ENCODE measurements at places on chromosomes 5 and 9.

DNA sequence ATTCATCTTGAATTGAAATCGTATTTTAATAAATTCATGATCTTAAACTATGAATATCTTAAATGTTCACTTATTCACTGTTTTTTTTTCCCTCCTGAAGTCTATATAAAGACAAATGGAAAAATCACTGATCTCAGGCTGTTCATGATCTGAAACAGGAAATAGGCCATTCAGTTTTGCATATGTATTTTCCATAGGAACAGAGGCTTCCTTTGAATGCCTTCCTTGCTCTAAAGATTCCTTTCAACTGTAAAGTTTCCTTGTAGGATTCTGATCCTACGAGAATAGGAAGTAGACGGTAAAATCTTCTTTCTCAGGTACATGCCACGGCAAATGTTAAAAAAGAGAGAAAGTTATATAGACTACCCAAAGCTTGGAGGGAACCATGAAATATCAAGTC is 194.4 kb upstream of the PPP1R2B start:
- DNase-seq = no peak

DNA sequence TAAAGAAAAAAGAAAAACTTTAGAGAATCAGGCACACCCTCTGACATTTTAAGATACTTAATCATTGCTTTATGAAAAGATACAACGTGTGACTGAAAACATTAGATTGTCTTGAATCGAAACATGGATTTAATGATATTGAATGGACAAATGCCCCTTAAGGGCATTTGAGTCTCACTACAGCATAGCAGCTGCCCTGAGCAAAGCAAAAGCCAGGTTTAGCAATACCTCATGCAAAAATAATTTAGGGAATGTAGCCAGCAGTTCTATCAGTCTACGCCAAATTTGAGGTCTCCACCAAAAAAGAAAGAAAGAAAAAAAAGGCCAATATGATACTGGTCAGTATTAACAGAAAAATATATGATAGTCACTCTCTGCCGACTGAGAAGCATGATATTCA is 56.6 kb upstream of the LMNB1 start:
- DNase-seq = no peak

DNA sequence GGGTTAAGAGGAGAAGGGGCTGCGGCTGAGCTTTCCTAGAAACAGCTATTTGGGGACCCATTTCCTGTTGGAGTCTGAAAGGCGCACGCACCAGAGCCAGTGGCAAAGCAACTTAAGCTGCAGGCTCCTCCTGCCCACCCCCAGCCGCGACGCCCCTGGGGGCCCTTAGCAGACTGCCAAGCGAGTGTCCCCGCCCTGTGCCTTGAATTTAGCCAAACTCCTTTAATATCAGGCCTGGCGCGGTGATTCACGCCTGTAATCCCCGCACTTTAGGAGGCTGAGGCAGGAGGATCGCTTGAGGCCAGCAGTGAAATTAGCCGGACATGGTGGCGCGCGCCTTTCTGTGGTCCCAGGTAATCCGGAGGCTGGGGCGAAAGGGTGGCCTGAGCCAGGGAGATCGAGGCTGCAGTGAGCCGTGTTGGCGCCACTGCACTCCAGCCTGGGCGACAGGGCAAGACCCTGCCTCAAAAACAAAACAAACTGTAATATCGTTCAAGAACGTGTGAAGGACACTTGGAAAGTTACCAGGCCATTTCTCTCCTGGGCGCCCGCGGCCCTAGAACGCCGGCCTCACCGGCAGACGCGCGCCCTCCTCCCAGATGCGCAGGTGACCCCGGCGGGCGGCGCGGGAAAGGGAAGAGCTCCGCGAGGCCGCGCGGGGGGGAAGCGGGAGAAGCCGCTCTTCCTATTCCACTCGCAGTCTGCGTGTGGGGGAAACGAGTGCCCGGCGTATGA is 1.0 kb upstream of the F2R start:
- no peak for DNase-seq

- no peak for DNase-seq
Measured at GRCh38 chr9:76957258-76957657, 51.3 kb upstream of the PRUNE2 start.

GRCh38 chr5:14341571-14342230 is 198.6 kb downstream of the TRIO start:
- no peak for DNase-seq

Data from stimulated activated CD8-positive, alpha-beta memory T cell treated with anti-CD3 and anti-CD28 coated beads, Interleukin-12 subunit alpha, Interleukin-12 subunit beta, amount 100 ng/mL, for 1 hour (primary cell).